PC-3 (cell line): ENCODE measurements at places on chromosomes 6 and 20. TPM values are rescaled to one million over a fixed set of nuclear protein-coding genes. Genes with fewer than 3 reads are reported as not detected.

IMPG1 gene
- total RNA-seq: not detected in 2 replicates

HCK gene
- total RNA-seq: not detected in 2 replicates

FRK gene
- 0.46 and 0.66 TPM in 2 replicates for total RNA-seq

GABRR1 gene
- total RNA-seq: not detected in 2 replicates

SPEF1 gene
- 2.0 and 2.6 TPM in 2 replicates for total RNA-seq

HTR1E gene
- not detected in 2 replicates for total RNA-seq

NKAPL gene
- total RNA-seq: not detected in 2 replicates

SLC22A1 gene
- total RNA-seq: 0.29 and 10.2 TPM in 2 replicates

CST9 gene
- total RNA-seq: not detected in 2 replicates

BEND6 gene
- total RNA-seq: 0.58 and 1.3 TPM in 2 replicates

GLP1R gene
- total RNA-seq: not detected in 2 replicates

DNA sequence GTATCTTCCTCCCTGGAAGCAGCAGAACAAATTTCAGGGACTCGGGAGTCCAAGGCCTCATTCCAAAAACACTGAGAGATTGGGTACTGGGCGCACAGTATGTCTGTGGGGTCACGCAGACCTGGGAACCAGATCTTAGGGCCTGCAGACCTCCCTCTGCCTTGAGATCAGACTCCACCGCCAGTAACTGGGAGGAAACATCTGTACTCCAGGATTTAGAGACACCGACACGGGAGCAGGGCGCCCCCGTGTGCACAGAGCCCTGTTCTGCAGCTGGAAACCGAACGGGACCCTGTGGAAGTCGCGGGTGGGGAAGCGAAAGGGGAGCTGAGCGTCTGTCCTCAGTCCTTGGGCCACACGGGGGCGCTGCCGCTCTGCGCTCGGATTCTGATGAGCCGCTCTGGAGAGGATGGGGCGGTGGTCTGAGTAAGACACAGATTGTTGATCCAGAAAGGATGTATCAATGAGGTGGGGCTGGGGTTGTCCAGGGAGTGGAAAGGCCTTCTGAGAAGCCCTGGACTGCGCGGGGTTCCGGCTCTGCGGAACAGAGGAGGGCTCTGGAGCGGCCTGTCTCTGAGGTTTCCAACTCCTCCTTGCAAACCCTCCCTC is 35.7 kb upstream of the HLA-E start:
- DNase-seq: peak; percentile 82

GRCh38 chr6:95923518-95923917 is 92.3 kb upstream of the FUT9 start:
- peak; percentile 32 for DNase-seq

- DNase-seq: no peak
Observed at GRCh38 chr6:108469316-108469715, 91.4 kb upstream of the FOXO3 start.

- DNase-seq: peak; percentile 48
Observed at GRCh38 chr6:152750694-152751093, at the start of gene VIP. Gene VIP, plus strand, starts transcription at chr6:152750797. Its CDS starts 1,381 bp downstream, at chr6:152752178.

GRCh38 chr6:166877349-166877748 is 79.0 kb downstream of the RNASET2 start:
- peak; percentile 43 for DNase-seq

GRCh38 chr20:4041748-4042411 is 26.5 kb upstream of the RNF24 start:
- peak; percentile 100 for DNase-seq

- no peak for DNase-seq
Observed at GRCh38 chr6:55972091-55972490, 96.7 kb upstream of the BMP5 start.

- no peak for DNase-seq
Observed at GRCh38 chr6:14477559-14477958, 360.0 kb downstream of the CD83 start.

GRCh38 chr6:34346175-34347119 is 46.0 kb downstream of the NUDT3 start:
- DNase-seq: no peak

GRCh38 chr20:13338999-13339411 is 117.9 kb downstream of the ISM1 start:
- DNase-seq: no peak

DNA sequence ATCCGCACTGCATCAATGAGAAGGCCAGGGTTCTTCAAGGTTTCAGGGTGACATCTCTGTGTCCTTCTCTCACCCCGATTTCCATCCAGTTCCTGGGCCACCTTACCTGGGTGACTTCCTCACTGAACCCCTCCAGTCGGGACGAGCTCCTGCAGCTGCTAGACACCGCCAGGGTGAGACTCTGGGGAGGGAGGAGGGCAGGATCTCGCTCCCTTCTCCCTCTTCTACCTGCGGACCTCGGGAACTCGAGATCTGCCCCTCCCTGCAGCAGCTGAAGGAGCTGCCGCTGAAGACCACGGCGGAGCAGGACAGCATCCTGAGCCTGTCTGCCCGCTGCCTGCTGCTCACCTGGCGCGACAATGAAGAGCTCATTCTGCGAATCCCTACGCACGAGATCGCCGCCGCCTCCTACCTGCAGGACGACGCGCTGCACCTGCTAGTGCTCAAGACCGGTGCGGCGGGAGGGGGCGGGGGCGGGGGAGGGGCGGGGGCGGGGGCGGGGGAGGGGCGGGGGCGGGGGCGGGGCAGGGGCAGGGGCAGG is 7.5 kb downstream of the CCM2L start:
- peak; percentile 68 for DNase-seq

GRCh38 chr6:159620947-159621346 is 72.1 kb downstream of the SOD2 start:
- DNase-seq: no peak

DNA sequence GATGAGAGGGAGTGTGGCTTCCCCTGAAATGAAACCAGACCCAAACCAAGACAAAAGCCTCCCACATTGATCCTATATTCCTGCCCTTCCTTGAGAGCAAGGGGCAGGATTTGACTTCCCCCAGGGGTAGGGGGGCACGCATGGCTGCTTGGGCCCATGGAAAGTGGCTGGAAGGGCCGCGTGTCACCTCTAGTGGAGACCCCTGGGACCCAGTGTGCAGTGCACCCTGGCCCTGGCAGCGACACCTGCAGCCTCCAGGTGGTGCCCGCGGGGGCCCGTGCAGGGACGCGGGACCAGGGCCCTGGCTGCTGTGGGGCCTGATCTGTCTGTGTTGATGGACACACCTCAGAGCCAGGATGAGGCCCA is 18.0 kb upstream of the SLCO4A1 start:
- peak; percentile 40 for DNase-seq

DNA sequence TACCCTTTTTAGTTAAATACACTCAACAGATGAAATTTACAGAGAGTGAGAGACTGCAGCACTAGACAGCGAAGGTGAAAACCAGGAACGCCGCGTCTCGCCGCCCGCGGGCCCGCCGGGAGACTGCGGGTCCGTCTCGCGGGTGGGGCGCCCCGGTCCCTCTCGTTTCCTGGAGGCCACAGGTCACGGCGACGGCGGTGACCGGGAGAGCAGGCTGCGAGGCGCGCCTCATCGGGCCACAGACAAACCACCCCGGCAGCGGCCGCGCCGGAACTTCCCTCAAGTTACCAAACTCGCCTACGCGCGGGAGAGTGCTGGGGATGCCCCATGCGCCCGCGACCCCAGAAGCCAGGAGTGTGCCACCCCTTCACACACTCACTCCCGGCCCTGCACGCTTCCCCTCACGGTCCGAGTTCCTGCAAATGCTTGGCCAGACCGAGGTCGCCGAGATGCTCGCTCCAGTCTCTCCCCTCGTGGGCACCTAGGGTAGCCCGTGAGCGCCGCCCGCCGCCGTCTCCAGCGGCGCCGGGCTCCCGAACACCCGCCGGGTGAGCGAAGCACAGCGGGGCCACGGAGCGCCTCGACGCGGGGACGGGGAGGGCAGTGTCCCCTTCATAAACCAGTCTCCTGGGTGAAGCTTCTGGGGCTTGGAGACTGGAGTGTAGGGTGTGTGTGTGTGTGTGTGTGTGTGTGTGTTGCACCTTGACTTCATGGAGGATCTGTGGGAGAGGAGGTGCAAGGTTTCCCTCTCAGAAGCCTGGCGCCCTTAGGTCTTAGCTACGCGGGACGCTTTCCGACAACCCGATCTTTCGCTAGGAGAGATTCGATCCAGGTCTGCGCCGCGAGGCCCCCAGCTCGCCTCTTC is 1.4 kb downstream of the BACH2 start:
- DNase-seq: peak; percentile 26

- DNase-seq: no peak
Observed at GRCh38 chr6:105458551-105458950, 55.7 kb upstream of the PREP start.

- peak; percentile 97 for DNase-seq
Observed at GRCh38 chr20:44747166-44748004, 1.7 kb downstream of the KCNK15 start.

GRCh38 chr6:25464225-25464624 is 185.1 kb downstream of the CARMIL1 start:
- no peak for DNase-seq

- DNase-seq: no peak
Observed at GRCh38 chr6:153001767-153002612, 519 bp downstream of the MTRF1L start.

DNA sequence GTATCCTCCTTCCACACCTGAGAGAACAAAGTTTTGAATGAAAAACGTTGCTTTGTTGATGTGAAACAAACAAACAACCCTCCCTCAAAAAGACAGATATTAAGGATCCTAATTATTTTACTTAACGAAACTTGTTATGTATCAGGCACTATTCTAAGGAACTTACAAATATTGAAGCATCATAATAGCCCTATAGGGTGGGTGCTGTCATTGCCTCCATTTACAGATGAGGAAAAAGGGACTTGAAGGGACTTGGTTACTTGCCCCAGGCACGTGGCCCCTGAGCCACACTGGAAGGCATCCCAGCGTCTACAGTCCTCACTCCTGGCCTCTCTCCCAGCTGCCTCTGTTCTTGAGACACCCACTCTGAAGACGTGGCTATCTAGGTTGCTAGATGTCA is 20.2 kb upstream of the OLIG3 start:
- no peak for DNase-seq

- DNase-seq: no peak
Observed at GRCh38 chr6:6595025-6595424, 6.5 kb downstream of the LY86 start.

GRCh38 chr6:130111031-130111430 is 92.7 kb downstream of the L3MBTL3 start:
- DNase-seq: no peak

- DNase-seq: no peak
Observed at GRCh38 chr20:49043000-49043399, 3.1 kb upstream of the CSE1L start.

- DNase-seq: peak; percentile 58
Observed at GRCh38 chr6:122788663-122789181, 336 bp upstream of the SMPDL3A start.

DNA sequence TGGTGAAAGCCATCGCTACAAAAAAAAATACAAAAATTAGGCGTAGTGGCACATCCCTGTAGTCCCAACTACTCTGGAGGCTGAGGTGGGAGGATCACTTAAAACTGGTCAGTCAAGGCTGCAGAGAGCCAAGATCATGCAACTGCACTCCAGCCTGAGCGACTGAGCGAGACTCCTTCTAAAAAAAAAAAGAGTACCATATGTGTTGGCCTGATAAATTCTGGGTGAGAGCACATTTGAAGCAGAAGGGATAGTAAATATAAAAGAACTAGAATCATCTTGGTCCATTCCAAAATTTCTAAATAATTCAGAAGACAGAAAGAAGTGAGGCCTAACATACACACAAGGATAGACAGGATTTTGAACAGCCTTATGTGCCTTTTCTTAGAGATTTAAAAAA is 2.2 kb downstream of the IBTK start:
- no peak for DNase-seq

DNA sequence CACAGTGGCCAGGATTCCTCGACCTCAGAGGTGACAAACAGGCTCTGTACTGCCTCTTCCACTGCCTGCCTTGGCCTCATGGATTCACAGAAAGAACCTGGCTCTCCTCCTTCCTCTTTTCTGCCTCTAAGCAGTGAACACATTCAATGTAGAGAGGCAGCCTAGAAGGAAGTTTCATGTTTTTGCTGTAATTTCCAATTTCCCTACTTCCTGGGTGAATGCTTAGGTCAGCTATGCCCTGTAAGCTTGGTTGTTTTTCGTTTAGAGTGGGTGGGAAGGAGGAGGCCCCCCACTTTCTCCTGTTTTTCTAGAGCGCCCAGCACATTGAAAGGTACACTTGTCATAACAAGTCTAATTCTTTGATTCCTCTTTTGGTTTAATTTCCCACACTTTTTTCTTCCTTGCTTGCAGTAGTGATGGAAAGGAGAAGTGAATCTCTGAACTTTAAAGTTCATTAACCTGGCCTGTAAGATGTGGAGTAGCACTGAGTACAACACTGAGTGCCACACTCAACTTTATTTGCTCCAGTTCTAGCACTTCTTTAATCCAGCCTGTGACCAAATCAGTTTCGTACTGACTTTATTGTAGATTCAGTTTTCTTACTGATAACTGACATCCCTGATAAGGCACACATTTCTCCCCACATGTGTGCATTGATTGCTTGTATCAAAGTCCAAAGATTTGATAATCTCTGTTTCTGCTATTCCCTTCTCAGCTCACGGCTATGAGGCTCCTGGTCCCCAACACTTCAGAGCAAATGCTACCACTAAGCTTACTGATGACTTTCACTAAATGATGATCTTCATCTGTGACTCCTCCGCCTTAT is 100.0 kb upstream of the MAN1A1 start:
- no peak for DNase-seq

GRCh38 chr20:41998539-41999341 is 380.6 kb upstream of the CHD6 start:
- no peak for DNase-seq

DNA sequence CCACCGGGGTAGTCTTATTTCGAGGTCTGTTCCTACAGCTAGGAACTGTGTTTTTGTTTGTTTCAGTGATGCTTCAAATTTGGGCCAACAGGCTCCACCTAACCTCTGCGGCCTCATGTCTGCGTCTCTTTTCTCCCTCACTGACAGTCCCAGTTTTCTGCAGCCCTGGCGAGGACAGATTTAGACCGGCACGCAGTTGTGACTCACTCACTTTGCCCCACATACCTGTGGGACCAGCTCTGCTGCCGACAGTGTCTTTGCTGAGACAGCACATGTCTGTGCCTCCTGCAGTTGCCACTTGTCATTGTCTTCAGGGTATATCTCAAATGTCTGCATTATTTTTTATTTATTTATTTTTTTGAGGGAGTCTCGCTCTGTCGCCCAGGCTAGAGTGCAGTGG is 29.2 kb downstream of the OSBPL2 start:
- DNase-seq: no peak

DNA sequence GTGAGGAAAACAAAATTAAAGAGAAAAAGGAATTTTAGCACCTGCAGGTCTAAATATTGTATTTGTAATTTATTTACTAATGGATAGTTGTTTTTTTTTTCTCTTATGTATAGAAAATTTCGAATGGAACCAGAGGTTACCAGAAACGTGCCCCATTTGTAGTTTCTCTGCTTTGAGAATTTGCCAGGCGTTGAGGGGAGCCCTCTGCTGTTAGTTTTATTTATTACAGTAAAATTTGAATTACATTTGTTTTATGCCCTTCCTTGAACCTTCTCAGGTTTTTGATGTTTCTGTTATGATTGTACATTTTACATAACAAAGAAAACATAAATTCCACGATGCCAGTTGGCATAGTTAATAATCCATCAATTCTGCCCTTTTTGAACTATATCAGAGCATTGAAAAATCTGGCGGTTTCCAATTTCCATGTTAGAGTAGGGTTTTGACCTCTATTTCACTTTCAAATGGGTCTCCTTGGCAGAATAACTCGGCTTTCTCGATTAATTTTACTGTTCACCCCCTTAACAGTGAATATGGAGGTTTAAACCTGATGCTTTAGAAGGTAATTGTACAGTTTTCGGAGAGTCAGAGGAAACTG is 35.1 kb upstream of the RFPL4B start:
- DNase-seq: peak; percentile 55

GRCh38 chr6:4371207-4371921 is 236.0 kb upstream of the ECI2 start:
- no peak for DNase-seq
